IPS DF 6.9 (cell line): ENCODE measurements at places on chromosomes 5 and 9.

GRCh38 chr5:94181895-94182294 is 436.5 kb downstream of the KIAA0825 start:
- no peak overlapping the region for H3K4me3 ChIP-seq
- no peaks in the 10 kb centered on the region for H3K27me3 ChIP-seq
- no peak for DNase-seq
- H3K36me3 ChIP-seq = no peaks in the 10 kb centered on the region
- H3K27ac ChIP-seq = no peak overlapping the region

DNA sequence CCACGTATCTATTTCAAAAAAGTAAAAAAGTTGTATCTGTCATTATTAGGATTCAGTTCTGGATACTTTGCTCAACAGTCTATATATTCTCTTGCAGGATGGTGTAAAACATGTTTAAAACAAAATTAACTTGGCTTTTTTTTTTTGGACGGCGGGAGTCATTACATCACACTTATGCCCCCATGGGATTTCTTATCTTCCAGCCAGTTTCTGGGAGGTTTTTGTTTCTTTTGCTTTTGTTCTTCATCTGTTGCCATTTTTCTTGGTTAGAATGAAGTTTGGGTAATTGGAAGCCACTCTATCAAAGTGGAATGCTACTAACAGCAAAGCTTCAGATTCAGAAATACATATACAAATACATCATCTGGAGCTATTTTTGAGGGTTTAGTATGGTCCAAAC is 1.8 kb upstream of the STARD4 start:
- H3K27ac ChIP-seq = no peak overlapping the region
- no peaks in the 10 kb centered on the region for H3K36me3 ChIP-seq
- H3K4me1 ChIP-seq = no peaks in the 10 kb centered on the region
- H3K4me3 ChIP-seq = no peak overlapping the region

DNA sequence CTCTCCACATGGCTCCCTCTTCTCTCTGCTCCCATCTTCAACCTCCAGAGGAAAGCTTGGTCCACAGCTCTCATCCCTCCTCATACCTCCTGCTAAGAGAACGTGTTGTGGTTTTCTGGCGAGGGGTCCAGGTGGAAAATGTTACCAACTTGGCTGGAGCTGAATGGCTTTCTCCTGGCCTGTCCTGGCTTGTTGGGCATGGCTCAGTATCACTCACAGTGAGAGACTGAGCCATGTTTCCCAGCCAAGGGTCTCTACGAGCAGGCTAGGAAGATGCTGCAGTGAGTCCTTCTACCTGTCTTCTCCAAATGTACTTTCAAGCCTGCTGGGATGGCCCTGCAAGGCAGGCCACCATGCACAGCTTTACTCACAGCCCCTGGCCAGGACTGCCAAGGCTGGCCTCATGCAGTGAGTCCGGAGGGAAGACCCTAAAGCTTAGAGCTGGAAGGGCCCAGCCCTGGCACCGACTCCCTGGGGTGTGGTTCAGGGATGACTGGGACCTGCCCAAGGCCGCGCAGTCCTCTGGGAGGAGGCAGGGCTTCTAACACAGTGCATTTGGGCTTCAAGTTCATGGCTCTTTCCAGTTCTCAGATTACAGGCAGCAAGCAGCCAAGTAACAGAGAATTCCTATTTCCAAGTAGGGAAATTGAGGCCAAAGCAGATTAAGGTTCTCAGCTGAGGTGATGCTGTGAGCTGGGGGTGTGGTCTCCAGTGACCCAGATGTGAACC is 59.5 kb downstream of the COL27A1 start:
- H3K27ac ChIP-seq = no peak overlapping the region
- H3K4me1 ChIP-seq = no peaks in the 10 kb centered on the region
- no peak for DNase-seq
- no peak overlapping the region for H3K4me3 ChIP-seq
- no peaks in the 10 kb centered on the region for H3K27me3 ChIP-seq
- peaks cover 4% of the 10 kb centered on the region; the same call in 1 of the 2 replicates for H3K36me3 ChIP-seq

DNA sequence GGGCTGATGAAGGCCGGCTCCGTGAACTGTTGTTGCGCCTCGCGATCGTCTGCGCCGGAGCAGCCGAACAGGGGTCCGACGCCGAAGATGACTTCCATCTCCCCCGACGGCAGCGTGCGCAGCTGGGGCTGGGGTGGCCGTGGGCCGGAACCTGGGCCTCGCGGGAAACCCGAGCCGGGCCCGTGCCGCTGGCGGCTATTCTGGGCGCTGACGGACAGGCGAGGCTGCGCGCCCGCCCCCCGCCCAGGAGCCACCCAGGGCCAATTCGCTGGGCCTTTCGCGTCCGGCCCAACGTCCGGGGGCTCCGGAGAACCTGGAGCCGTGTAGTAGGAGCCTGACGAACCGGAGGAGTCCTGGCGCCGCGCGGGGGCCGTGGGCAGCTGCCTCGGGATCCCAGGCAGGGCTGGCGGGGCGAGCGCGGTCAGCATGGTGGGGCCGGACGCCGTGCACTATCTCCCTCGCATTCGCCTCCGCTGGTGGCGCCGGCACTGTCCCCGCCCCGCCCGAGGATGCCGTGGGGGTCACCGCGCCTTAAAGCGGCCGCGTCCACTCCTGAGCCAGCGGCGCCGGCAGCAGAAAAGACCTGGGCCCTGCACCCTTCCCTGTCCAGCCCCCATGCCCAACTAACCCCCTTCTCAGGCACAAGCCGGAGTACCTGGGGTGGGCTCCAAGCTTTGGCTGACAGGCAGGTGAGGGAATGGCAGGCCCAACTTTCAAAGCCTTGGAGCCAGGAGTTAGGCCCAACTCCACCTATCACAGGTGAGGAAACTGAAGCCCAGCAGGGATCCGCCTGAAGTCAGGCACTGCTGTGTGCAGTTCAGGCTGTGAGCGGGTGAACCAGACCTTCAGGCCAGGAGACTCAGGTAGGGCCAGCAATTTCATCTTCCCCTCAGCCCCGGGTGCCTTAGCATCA is at the start of gene PROB1:
PROB1 (minus strand) TSS at position 451 of the 913 bp plus-strand sequence; CDS start at position 428, 23 bp downstream.
- peak within 1 kb of the TSS; percentile 48; the same call in 1 of the 2 replicates for H3K4me3 ChIP-seq
- peaks cover 10% of the 10 kb centered on the region; the same call in 1 of the 2 replicates for H3K27me3 ChIP-seq
- peaks cover 9% of the 10 kb centered on the region for H3K4me1 ChIP-seq

GRCh38 chr5:76960004-76960625 is 7.3 kb downstream of the CRHBP start:
- H3K4me3 ChIP-seq = no peak overlapping the region
- no peak overlapping the region for H3K27ac ChIP-seq
- peaks cover 1% of the 10 kb centered on the region; the same call in 1 of the 2 replicates for H3K4me1 ChIP-seq

- no peaks in the 10 kb centered on the region for H3K36me3 ChIP-seq
- DNase-seq = no peak
- peaks cover 6% of the 10 kb centered on the region; the same call in 1 of the 2 replicates for H3K27me3 ChIP-seq
- H3K27ac ChIP-seq = no peak overlapping the region
Observed at GRCh38 chr5:598564-598890, 13.6 kb upstream of the CEP72 start.

GRCh38 chr5:68950125-68950524 is 143.7 kb upstream of the SLC30A5 start:
- H3K4me1 ChIP-seq = no peaks in the 10 kb centered on the region

GRCh38 chr9:79164406-79164805 is 407.4 kb upstream of the TLE4 start:
- H3K27me3 ChIP-seq = no peaks in the 10 kb centered on the region
- no peaks in the 10 kb centered on the region for H3K4me1 ChIP-seq
- DNase-seq = no peak
- H3K36me3 ChIP-seq = no peaks in the 10 kb centered on the region

- H3K4me3 ChIP-seq = no peak overlapping the region
- DNase-seq = no peak
- H3K36me3 ChIP-seq = no peaks in the 10 kb centered on the region
- peaks cover 7% of the 10 kb centered on the region for H3K4me1 ChIP-seq
Observed at GRCh38 chr5:132464156-132464939, 26.2 kb downstream of the IRF1 start.

DNA sequence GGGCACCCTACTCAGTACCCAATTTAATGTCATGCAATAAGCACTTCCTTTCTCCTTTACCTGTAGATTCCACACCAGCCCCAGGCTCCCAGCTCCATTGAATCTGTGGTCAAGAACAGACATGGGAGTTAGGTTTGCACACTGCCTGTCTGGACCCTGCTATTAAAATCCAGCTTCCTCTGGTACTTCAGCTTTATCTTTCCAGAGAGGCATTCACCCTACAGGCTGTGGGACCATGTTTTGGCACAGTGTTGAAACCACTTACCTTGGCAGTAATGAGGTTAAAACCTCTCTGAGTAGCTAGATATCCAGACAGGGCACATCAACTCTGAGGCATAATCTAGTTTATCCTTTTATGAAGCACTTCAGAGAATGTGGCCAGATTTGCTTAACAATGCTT is 191.5 kb upstream of the PCSK5 start:
- no peaks in the 10 kb centered on the region for H3K27me3 ChIP-seq
- no peaks in the 10 kb centered on the region for H3K4me1 ChIP-seq
- H3K27ac ChIP-seq = no peak overlapping the region
- DNase-seq = no peak
- no peaks in the 10 kb centered on the region for H3K36me3 ChIP-seq
- no peak overlapping the region for H3K4me3 ChIP-seq

GRCh38 chr9:121836366-121836885 is 185.0 kb downstream of the DAB2IP start:
- DNase-seq = no peak
- H3K27ac ChIP-seq = no peak overlapping the region
- no peak overlapping the region for H3K4me3 ChIP-seq
- no peaks in the 10 kb centered on the region for H3K4me1 ChIP-seq

- no peaks in the 10 kb centered on the region for H3K36me3 ChIP-seq
- H3K27me3 ChIP-seq = no peaks in the 10 kb centered on the region
- H3K4me1 ChIP-seq = no peaks in the 10 kb centered on the region
Observed at GRCh38 chr5:102324714-102325113, 28.6 kb upstream of the SLCO4C1 start.

- DNase-seq = no peak
- H3K27ac ChIP-seq = no peak overlapping the region
- peaks cover 7% of the 10 kb centered on the region; the same call in 1 of the 2 replicates for H3K4me1 ChIP-seq
- H3K27me3 ChIP-seq = no peaks in the 10 kb centered on the region
- no peak overlapping the region for H3K4me3 ChIP-seq
Observed at GRCh38 chr9:15244001-15244441, 63.0 kb downstream of the TTC39B start.

- H3K27ac ChIP-seq = no peak overlapping the region
- no peaks in the 10 kb centered on the region; the same call in 1 of the 2 replicates for H3K4me1 ChIP-seq
- no peaks in the 10 kb centered on the region for H3K36me3 ChIP-seq
- H3K4me3 ChIP-seq = no peak overlapping the region
Observed at GRCh38 chr5:67303356-67303755, 106.8 kb upstream of the CD180 start.

GRCh38 chr5:143219696-143220095 is 183.8 kb downstream of the NR3C1 start:
- no peaks in the 10 kb centered on the region for H3K27me3 ChIP-seq
- H3K27ac ChIP-seq = no peak overlapping the region
- no peaks in the 10 kb centered on the region for H3K4me1 ChIP-seq
- no peaks in the 10 kb centered on the region for H3K36me3 ChIP-seq
- no peak overlapping the region for H3K4me3 ChIP-seq

GRCh38 chr5:19987612-19988361 is at the start of gene CDH18:
Gene CDH18, minus strand, starts transcription at chr5:19988200. Its CDS starts 149,214 bp downstream, at chr5:19838986.
- H3K4me1 ChIP-seq = no peaks in the 10 kb centered on the region
- no peak within 1 kb of the TSS; the same call in 1 of the 2 replicates for H3K4me3 ChIP-seq
- no peaks in the 10 kb centered on the region; the same call in 1 of the 2 replicates for H3K27me3 ChIP-seq
- DNase-seq = peak; percentile 52

DNA sequence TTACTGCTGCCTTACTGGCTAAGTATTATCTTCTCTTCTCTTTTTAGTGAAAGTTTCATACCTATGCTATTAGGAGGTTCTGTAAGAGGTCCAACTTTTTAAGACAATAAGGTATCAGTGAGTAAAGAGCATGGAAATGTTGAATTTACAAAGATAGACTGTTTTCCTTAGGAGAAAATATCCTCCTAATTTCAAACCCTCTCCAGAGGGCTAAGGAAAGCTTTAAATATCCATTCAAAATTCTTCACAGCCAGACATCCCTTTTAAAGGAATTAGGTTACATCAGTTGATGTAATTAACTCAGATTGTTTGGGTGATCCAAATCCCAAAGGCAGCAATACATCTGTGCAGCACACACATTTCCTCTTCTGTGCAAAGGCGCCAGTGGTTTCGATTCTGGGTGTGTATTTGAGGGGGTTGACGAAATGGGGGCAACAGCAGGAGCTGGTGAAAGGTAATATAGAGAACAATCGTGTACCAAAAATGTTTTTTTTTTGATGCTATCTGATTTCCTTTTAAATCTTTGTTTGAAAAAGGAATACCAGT is 273.8 kb upstream of the RPS23 start:
- H3K4me3 ChIP-seq = no peak overlapping the region
- no peak overlapping the region for H3K27ac ChIP-seq
- H3K4me1 ChIP-seq = 0 out of 2 replicates have a peak, but pooled peaks cover 2% of the 10 kb centered on the region
- no peak for DNase-seq
- H3K36me3 ChIP-seq = no peaks in the 10 kb centered on the region

- no peak overlapping the region for H3K4me3 ChIP-seq
- no peaks in the 10 kb centered on the region for H3K27me3 ChIP-seq
- no peak overlapping the region for H3K27ac ChIP-seq
- H3K36me3 ChIP-seq = no peaks in the 10 kb centered on the region
- peaks cover 3% of the 10 kb centered on the region; the same call in 1 of the 2 replicates for H3K4me1 ChIP-seq
Observed at GRCh38 chr5:170218726-170219125, 14.1 kb upstream of the C5orf58 start.

- no peaks in the 10 kb centered on the region for H3K36me3 ChIP-seq
- H3K4me1 ChIP-seq = no peaks in the 10 kb centered on the region
- peaks cover 4% of the 10 kb centered on the region for H3K27me3 ChIP-seq
Observed at GRCh38 chr9:84145031-84145430, 164.4 kb downstream of the RMI1 start.

- H3K36me3 ChIP-seq = no peaks in the 10 kb centered on the region
- no peak overlapping the region for H3K4me3 ChIP-seq
- H3K27ac ChIP-seq = no peak overlapping the region
- H3K4me1 ChIP-seq = no peaks in the 10 kb centered on the region; the same call in 1 of the 2 replicates
Observed at GRCh38 chr9:34233672-34234071, 54.8 kb downstream of the UBAP1 start.

GRCh38 chr9:123305879-123306278 is 37.5 kb upstream of the STRBP start:
- H3K4me1 ChIP-seq = no peaks in the 10 kb centered on the region
- no peak overlapping the region for H3K4me3 ChIP-seq
- DNase-seq = no peak
- no peaks in the 10 kb centered on the region for H3K27me3 ChIP-seq
- H3K36me3 ChIP-seq = no peaks in the 10 kb centered on the region

- no peak overlapping the region for H3K27ac ChIP-seq
- DNase-seq = no peak
Observed at GRCh38 chr9:107215381-107215780, 67.7 kb upstream of the RAD23B start.

GRCh38 chr9:86122311-86122710 is 23.0 kb upstream of the GOLM1 start:
- no peak overlapping the region for H3K4me3 ChIP-seq
- no peaks in the 10 kb centered on the region for H3K36me3 ChIP-seq
- peaks cover 2% of the 10 kb centered on the region; the same call in 1 of the 2 replicates for H3K27me3 ChIP-seq
- H3K27ac ChIP-seq = no peak overlapping the region

- peaks cover 2% of the 10 kb centered on the region; the same call in 1 of the 2 replicates for H3K36me3 ChIP-seq
- DNase-seq = no peak
- H3K4me3 ChIP-seq = no peak overlapping the region
- H3K4me1 ChIP-seq = peaks cover 1% of the 10 kb centered on the region
Observed at GRCh38 chr5:138448481-138449398, 9.9 kb downstream of the REEP2 start.

- H3K4me1 ChIP-seq = peaks cover 4% of the 10 kb centered on the region
- H3K27ac ChIP-seq = no peak overlapping the region
- DNase-seq = no peak
Observed at GRCh38 chr5:72106817-72107130, 501 bp upstream of the MAP1B start.
